Activated B cell treated with CpG ODN at 0.5 μM for 24 hours (primary cell): ENCODE measurements at places on chromosomes 7 and 10.

- DNase-seq, result no peak
Measured at GRCh38 chr7:155874010-155874409, 61.7 kb upstream of the SHH start.

DNA sequence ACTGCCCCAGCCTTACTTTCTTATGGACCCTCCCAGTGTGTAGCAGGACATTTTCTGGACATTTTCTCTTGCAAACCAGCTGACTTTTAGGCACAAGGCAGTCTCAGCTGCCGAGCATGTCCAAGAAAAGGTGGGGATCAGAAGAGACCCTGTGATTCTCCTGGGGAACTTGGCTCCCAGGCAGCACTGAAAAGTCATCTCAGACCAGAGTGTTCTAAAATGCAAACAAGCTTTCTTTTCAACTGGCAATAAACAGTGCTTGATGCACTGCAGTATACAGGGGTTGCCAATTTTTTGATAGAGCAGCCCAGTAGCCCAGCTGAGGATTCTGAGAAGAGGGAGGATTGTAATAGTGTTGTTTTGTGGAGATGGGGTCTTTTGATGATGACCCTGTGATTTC is 168.0 kb upstream of the PHYHIPL start:
- no peak for DNase-seq

GRCh38 chr7:137990251-137990941 is 11.5 kb downstream of the CREB3L2 start:
- DNase-seq, result no peak

DNA sequence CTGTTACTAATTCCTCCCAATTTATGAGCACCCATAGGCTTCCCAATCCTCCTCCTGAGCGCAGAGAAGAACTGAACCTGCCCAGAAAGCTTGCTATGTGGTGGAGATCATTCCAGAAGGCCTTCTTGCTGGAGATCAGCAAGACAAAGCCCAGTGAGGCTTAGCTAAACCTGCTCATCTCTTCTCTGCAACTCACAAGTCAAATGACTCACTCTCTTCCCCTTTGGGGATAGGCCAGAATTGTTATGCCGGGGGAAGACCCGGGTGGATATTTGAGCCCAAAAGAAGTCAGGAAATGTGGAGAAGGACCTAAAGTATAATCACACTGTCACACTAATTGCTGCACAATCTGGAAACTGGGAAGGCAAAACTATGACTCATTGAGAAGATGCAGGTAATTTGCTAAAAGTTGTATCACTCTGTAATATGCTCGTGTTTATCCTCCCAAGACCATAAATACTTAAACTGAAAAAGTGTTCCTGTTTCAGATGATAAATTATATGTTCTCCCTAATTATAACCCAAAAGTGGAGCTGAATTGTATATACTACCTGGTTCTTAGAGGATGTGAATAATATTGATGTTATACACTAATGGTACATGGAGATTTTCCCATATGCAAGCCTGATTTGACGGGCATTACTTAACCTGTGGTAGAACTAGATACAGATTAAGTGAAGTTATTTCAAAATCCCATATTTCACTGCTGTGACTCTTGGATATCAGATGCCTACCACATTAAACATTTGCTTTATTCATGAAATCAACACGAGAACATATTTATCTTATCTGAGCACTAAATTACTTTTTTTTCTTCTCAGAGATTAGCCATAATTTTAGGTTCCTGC is 6.4 kb downstream of the NEBL start:
- no peak for DNase-seq

DNA sequence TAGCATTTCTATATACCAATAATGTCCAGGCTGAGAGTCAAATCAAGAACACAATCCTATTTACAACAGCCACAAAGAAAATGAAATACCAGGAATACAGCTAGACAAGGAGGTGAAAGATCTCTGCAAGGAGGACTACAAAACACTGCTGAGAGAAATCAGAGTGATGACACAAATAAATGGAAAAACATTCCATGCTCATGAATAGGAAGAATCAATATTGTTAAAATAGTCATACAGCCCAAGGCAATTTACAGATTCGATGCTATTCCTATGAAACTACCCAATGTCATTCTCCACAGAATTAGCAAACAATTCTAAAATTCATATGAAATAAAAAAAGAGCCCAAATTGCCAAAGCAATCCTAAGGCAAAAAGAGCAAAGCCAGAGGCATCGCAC is 116.8 kb upstream of the ZNF32 start:
- no peak for DNase-seq

- no peak for DNase-seq
Measured at GRCh38 chr7:7695111-7695817, 23.1 kb downstream of the RPA3 start.

DNA sequence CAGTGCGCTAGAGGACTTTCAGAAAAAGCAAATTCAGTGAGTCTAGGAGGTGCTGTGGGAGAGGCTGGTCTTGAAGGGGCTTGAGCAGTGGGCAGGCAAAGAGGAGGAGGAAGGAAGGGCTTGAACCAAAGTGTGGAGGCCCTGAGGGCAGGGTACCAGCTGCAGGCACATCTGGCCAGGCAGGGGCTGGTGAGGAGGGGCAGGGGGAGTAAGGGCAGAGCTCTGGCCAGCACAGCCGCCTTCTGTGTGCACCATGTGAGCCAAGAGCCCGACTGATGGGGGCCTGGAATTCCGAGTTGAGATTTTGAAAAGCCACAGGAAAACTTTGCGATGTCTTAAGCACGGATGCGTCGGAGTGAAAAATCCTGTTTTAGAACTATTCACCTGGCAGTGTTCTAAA is 74.5 kb downstream of the PRPF18 start:
- no peak for DNase-seq

DNA sequence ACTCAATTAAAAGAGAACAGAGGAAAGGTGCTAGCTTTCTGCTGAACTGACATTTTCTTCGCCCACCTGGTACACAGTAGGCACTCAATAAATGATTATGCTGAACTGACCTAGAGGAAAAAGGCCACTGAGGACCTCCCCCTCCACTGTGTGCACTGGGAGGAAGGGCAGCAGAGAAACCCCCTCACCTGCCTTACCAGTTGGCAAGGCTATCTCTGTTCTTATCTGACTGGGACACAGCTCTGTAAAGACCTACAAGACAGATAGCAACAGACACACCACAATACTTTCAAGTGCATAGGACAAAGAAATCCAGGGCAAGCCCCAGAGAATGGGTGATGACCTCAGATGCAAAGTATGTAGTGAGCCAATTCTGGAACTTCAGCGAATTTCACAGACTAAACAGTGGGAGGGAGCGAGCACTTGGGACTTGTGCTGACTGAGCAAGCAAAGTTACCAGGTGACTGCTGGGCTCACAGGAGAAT is 30.4 kb downstream of the PDLIM1 start:
- no peak for DNase-seq

DNA sequence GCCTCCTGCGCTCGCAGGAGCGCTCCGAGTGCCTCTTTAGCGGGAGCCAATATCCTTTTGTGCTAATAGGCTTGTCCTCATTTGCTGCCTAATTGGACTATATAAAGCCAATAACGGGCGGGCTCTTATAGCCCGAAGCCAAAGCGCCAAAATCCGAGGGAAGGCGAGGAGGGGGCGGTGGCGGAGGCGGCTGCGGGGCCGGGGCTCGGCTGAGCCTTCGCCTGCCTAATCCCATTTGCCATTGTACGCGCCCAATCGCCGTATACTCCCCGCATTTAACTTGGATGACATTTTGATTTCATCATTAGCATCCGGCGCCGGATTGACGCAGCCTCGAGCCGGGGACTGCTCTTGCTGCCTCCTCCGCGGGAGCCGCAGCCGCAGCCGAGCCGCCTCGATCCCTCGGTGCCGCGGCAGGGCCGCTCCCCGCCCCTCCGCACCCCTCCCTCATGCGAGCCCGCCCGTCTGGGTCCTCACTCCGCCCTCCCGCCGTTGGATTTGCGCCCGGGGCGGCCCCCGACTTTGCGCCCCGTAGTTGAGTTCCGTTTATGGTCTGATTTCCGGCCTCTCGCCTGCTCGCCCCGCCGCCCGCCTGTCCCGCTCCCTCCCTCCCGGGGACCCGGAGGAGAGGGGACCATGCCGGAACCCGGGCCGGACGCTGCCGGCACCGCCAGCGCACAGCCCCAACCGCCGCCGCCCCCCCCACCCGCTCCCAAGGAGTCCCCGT is at the start of gene HMX3:
Gene HMX3 (plus strand): TSS at position 556 of the 727 bp plus-strand sequence. CDS start 81 bp downstream, at position 637.
- peak; percentile 45 for DNase-seq

GRCh38 chr7:100685049-100685605 is 8.9 kb downstream of the GIGYF1 start:
- no peak for DNase-seq
